ENCODE measurements at places on chromosomes 12 and 14. TPM values are rescaled to one million over a fixed set of nuclear protein-coding genes. Genes with fewer than 3 reads are reported as not detected.
A peak's percentile ranks its signal among the peaks of the same experiment; 100 is the strongest.

DNA sequence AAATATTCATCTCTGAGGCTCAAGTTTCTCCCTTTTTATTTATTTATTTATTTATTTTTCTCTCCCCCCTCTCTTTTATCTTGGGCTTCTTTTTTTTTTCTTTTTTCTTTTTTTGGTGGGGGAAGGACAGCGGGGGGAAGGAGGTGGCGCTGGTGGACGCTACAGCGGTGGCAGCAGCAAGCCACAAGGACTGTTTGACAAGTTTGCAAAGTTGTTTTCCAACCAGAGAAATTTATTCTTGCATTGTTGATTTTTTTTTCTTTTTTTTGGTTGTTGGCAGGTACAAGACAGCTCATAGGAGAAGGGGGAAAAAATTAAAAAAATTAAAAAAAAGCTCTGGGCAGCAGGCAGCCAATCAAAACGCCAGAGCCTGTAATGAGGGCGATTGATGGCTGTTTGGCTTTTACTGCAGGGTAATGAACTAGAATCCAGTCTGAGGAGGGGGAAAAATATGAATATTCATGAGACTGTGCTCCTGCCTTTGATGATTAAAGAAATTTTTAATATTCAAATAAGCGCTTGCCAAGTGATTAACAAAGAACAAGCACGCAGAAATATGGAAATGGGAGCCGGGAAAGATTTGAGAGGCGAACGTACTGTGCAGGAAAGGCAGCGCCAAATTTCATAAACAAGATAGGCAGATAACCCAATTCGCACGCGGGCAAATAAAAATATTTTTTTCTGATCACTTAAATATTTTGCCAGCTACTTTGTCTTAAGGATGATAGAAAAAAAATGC lies 36.2 kb downstream of the BCL11B start:
- no peak for DNase-seq

The SLC38A4 gene
- polyA plus RNA-seq = 1.2 TPM

GRCh38 chr14:54003064-54003463 lies 46.4 kb upstream of the BMP4 start:
- DNase-seq = no peak

GRCh38 chr12:71799106-71799505 lies 40.5 kb upstream of the TBC1D15 start:
- no peak for DNase-seq

The MIPOL1 gene
- 3.9 TPM for polyA plus RNA-seq

GRCh38 chr12:112713471-112713870 lies 78.1 kb upstream of the RPH3A start:
- no peak for DNase-seq

The CLEC4D gene
- not detected for polyA plus RNA-seq

DNA sequence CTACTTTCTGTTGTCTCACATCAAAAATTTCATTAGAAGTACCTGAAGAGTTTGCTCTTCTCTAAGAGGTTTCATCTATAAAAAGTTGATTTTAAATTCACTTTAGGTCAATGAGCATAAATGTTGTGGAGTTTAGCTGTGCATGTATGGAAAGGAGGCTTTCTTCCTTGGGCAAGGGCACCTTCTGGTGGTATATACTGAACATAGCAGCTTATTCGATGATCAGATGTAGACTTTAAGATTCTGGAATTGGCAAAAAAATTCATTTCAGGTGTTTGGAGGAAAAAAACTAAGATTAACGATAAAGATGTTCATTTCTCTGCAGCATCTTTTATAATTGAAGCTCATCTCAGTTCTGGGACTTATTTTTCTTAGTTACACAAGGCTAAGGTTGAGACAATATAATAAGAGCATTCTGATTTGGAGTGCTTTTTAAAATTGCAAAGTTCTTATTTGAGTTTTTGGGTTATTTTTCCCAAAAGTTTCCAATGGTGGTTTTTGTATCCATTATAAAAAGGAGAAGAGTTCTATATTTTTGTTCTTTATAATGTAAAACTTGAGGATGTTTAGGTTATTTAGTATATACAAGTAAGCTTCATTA lies 46.8 kb downstream of the TMEM117 start:
- no peak for DNase-seq

- DNase-seq = peak; percentile 72
These were observed 21.5 kb downstream of the ALDH2 start for GRCh38 chr12:111788178-111788654.

The DCAF11 gene
- 33.1 TPM for polyA plus RNA-seq

The PIK3C2G gene
- polyA plus RNA-seq = not detected

Measured in right cardiac atrium (tissue), 5 donors.